ENCODE measurements at places on chromosomes 11 and 22.

DNA sequence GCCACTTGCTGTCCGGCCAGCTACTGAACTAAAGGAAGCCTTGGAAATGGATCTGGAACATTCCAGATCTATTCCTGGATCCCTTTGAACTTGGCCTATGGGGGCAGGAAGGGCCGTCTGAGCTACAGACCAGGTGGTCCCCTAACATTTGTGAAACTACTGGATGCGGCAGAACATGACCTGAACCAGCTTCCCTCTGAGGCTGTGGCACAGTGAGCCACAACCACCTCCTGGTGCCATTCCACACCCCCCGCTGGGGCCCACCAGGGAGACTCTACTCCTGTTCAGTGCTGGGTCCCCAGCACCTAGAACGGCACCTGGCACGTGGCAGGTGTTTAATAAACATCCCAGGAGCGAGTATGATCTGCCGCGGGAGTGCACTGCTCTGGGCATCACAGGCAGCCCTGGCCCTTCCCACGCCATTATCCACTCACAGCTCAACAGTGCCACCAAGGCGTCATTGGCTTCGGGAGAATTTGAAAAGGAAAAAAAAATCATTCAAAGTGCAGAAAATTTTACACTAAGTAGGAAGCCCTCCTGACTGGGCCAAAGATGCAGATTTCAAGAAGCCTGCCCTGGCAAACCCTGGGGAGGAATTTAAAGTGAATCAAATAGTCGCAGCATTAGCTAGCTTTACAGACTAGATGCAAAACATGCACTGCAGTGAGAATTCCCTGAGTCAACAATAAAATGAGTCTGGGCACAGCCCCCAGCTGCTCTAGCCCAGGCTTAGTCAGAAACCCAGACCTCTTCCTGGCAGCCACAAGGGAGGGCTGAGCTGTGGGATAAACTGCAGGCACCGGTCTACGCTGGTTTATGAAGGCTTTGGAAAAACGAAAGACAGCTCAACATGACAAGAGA, 14.3 kb upstream of the EFCAB6 start:
- peak; percentile 26 for DNase-seq

GRCh38 chr11:90134478-90135003, at the start of gene NAALAD2:
Gene NAALAD2 (plus strand): TSS chr11:90134663. CDS start chr11:90134759, 96 bp downstream.
- DNase-seq, result peak; percentile 71

DNA sequence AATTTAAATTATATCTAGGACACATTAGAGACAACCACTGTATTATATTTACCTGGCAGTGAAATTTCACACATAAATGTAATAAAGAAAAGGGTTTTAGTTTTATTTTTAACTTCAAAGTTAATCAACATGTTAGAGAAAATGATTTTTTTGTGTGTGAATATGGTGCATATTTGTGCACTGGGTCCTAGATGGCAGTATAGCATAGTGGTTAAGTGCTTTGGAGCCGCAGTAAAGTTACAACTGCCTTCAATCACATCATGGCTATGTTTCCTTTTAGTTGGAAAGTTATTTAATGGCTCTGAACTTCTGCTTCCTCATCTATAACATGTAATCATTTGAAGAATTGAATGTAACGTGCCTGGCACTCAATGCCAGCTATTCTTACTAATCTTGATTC, 108.9 kb upstream of the DDI1 start:
- DNase-seq, result peak; percentile 13

- DNase-seq, result peak; percentile 73
Observed at GRCh38 chr11:18115360-18116127, 9.7 kb upstream of the SAAL1 start.

DNA sequence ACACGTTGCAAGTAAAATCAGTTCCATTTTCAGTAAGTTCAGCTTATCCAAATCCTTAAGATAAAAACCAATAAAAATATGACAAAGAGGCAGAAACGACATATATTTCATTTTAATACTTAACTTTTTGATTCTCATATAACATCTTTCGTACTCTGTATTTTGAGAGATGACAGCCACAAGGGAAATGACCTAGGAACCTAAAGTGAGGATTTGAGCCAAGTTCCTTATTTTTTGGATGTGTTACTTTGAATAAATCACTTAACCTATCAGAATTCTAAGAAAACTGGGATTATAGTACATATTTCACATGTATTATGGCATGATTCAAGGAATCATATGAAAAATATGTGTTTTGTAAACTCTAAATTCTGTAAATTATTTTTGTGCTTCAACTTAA, 143.6 kb upstream of the TRPC6 start:
- DNase-seq, result no peak

DNA sequence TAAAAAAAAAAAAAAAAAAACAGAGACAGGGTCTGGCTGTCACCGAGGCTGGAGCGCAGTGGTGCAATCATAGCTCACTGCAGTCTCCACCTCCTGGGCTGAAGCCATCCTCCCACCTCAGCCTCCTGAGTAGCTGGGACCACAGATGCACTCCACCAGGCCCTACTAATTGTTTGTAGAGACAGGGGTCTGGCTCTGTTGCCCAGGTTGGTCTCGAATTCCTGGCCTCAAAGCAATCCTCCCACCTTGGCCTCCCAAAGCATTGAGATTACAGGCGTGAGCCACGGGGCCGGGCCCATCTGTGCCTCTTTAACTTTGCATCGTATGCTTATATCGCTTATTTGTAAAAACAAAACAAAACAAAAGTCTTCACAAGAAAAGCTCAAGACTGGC, 3.1 kb downstream of the CPT1A start:
- DNase-seq, result peak; percentile 62

DNA sequence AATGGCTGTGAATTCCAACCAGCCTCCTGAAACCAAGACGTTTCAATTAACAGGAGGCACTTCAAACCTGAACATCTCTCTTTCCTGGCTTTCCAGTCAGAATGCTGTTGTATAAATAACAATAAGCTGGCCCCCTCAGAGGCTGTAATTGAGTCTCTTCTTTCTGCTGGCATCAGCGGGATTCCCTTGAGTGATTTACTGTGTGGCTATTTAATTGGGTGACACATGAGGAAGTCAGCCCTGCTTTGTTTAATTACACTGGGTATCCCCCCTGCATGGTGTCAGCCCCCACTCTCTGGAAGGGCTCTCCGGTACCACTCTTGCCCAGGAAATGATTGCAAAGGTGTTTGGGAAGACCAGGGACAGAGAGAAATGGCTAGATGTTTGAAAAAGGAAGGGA, 101.6 kb downstream of the NTM start:
- DNase-seq, result no peak

GRCh38 chr22:23113067-23113846, 28.5 kb downstream of the RSPH14 start:
- peak; percentile 31 for DNase-seq

GRCh38 chr22:45082795-45083194, 73.0 kb upstream of the PHF21B start:
- DNase-seq, result peak; percentile 32

DNA sequence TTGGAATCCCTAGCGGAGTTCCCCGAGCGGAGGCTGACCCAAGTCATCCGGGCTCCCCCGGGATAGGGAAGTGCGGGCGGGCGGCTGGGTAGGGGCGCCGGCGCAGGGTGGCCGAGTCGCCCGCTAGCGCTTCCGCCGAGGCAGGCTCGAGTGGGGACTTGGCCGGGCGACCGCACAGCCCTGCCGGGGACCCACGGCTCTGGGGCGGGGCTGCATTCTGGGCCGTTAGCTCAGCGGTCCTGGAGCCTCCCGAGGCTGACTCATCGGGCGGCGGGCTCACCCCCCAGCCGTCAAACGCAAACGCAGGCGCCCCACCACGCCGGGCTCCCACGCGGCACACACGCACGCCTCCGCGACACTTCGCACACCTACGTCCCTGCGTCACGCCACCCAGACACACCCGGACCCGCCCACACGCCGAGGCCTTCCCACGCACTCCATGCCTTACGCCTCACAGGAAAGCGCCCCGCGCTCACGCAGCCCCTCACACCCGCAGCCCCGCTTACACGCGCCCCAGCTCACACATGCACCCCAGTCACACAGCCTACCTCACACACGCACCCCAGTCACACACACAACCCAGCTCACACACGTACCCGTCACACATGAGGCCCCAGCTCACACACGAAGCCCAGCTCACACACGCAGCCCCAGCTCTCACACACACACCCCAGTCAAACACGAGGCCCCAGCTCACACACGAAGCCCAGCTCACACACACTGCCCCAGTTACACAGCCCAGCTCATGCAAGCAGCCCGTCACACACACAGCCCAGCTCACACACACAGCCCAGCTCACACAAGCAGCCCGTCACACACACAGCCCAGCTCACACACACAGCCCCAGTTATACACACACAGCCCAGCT, 1.2 kb downstream of the PHLDB1 start:
- peak; percentile 83 for DNase-seq

DNA sequence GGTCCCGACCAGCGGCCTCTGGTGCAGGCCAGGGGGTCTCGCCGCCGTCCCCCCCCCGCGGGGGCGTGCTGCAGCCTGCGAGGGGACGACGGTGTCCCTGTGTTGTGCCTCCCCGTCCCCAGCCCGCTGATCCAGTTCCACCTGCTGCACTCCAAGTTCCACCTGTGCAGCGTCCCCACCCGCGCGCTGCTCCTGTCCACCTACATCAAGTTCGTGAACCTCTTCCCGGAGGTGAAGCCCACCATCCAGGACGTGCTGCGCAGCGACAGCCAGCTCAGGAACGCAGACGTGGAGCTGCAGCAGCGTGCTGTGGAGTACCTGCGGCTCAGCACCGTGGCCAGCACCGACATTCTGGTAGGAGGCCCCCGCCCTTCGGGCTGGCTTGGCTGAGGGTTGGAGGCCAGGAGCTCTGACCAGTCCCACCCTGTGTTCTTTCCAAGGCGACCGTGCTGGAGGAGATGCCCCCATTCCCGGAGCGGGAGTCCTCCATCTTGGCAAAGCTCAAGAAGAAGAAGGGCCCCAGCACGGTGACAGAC, 42.8 kb downstream of the MUC6 start:
- DNase-seq, result no peak

DNA sequence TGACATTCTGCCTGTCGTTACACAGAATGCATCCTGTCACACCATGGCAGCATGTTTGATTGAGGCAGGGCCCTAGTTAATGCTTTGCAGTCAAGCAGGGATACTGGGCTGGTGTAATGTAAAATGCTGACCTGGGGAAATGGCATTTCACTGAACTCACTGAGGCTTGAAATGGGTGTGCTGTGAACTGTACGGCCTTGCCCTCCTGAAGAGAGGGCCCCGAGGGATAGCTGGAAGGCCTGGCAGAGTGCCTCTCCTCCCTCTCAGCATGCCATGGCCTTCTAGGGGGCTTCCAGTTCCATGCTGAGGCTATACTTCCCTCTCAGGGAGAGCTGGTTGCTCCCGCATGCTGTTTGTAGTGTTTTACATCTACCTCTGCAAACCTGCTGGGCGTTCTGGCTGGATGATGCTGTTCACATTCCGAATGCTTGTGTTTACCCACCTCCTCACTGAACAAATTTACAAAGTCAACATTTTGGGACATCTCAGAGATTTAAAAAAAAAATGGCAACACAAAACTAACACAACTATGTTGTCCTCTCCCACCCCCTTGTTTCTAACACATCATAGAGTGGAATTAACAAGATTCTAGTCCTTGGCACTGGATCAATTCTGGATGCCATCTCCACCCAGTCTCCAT, 416.7 kb upstream of the CADM1 start:
- DNase-seq, result no peak

GRCh38 chr11:102761646-102762238, 18.7 kb downstream of the MMP10 start:
- no peak for DNase-seq

DNA sequence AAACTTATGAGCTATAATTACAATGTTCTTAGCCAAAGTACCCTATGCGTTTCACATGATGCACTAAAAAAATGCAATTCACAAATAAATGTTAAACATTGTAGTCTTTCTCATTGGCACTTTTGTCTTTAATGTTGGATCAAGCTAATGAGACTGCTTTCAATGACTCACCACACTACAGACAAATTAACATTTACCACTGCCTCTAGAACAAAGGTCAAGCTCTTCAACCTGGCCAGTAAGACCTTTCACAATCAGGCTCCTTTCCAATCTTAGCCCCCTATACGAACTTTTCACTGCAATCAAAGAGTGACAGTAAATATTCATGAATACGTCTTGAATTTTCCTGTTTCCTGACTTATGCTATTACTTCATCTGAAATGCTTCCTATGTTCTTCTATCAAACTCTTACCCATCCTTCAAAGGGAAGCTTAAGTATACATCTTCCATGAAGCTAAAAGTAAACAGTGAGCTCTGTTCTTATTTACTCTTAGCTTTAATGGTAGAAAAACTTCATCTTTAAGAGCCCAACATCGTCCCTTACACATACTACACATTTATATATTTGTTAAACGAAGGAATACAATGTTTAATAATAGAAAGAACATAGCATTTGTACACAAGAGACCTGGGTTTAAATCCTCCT, 326.6 kb upstream of the PITPNB start:
- no peak for DNase-seq

- DNase-seq, result no peak
Observed at GRCh38 chr11:68655406-68655805, 28.9 kb upstream of the GAL start.

DNA sequence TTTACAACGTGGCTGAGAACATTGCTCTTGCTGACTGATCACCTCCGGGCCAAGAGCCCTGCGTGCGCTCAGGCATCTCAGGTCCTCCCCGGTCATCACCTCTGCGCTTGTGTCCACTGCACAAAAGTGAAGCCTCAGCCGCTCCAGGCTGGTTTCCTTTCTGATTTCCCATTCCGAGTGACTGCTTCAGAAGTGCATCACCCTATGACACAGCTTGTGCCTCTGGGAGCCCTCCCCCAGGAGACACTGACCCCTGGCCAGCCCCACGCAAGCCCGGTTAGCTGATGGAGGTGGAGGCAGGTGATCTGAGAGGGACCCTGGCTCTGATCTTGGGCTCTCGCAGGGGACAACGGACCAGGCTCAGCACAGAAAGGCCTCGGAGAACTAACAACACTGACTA, 38.3 kb upstream of the GNB1L start:
- no peak for DNase-seq

GRCh38 chr11:43685440-43685839, 4.9 kb downstream of the HSD17B12 start:
- peak; percentile 20 for DNase-seq

- DNase-seq, result peak; percentile 92
Observed at GRCh38 chr11:66347425-66348276, at the start of gene B4GAT1. Gene B4GAT1 (minus strand): TSS chr11:66347629. CDS start chr11:66347545, 84 bp downstream.

DNA sequence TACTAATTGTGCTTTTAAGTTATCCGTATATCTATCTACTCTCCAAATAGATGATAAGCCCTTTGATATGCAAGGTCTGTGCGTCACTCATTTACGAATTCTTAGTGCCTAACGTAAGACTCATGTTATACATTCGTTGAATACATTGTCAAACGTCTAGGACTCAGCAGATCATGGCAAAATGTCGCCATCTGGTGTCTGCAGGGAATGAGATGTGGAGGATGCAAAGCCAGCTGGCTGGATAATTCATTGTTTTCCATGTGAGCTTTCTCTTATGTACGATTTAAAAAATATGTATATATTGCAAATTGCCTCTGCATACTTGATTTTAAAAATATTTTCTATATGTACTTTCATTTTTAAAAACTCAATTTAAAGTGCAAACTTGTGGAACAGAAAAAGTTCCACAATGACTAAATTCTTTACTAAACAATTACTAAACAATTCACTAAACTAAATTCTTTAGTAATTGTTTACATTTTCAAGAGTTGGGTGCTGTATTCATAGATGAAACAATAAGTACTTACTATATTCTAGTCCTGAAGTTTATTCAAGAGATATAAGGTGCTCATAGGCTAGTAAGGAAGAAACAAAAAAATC, 33.8 kb downstream of the ZNF202 start:
- peak; percentile 78 for DNase-seq

All from NB4 (cell line).